ENCODE measurements at places on chromosomes 5 and 9.

GRCh38 chr5:76926329-76927105 is 26.3 kb upstream of the CRHBP start:
- no peak for DNase-seq

DNA sequence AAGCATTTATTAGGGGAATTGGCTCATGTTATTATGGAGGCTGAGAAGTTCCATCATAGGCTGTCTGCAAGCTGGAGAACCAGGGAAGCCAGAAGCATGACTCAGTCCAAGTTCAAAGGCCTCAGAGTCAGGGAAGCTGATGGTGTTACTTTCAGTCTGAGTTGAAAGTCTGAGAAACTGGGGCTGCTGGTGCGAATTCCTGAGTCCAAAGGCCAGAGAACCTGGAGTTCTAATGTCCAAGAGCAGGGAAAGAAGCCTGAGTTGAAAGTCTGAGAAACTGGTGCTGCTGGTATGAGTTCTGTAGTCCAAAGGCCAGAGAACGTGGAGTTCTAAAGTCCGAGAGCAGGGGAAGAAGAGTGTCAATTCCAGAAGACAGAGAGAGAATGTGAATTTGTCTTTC is 641.1 kb downstream of the ISL1 start:
- no peak for DNase-seq

DNA sequence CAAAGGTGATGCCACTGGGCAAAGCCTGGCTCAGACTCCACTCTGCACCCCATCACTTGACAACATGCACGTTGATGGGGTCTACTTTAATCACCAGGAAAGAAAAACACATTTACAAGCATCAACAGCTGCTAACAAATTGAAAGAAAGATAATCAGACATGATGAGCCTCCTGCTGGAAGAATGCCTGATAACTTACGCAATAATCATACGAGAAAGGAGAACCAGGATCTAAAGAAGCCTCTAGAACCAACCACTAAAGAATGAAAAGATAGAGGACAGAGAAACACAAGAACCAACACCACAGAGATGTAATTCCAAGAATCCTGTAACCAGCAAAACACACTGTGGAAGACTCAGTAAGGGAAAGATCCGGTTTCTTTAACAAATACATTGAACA is 120.3 kb upstream of the ICE1 start:
- DNase-seq: no peak

DNA sequence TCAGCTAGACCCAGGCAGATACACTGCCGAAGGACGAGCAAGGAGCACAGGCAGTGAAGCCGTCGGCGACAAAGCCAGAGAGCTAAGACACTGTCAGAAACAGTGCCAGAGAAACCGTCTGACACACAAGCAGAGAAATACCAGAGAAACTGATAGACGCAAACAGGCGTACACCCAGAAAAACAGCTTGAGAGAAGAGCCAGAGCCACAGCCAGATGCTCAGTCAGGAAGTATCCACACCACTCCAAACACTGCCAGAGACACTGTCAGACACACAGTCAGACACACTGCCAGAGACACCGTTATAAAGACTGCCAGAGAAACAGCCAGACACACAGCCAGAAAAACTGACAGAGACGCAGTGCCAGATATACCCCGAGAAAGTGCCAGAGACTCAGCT is 19.1 kb downstream of the CNTFR start:
- no peak for DNase-seq

DNA sequence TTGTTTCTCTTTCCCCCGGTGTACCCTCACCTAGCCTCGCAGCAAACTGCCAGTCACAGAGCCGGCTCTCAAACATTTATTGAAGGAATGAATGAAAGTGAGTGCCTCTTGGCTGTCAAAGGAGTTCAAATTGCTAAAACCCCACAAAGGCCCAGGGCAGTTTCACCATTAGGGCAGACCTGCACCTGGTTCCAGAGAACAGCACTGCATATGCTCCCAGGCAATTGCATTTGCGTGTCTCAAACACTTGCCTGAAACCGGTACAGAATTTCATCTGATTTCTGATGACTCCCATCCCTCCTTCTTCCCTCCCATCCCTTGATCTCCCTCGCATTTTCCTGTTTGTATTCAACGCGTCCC is 165.6 kb upstream of the ZNF462 start:
- no peak for DNase-seq

- no peak for DNase-seq
Measured at GRCh38 chr5:107557051-107557658, 113.6 kb downstream of the EFNA5 start.

- no peak for DNase-seq
Measured at GRCh38 chr9:69046723-69047122, 11.2 kb downstream of the FXN start.

GRCh38 chr5:96076451-96076850 is 114.8 kb upstream of the ELL2 start:
- DNase-seq: no peak

DNA sequence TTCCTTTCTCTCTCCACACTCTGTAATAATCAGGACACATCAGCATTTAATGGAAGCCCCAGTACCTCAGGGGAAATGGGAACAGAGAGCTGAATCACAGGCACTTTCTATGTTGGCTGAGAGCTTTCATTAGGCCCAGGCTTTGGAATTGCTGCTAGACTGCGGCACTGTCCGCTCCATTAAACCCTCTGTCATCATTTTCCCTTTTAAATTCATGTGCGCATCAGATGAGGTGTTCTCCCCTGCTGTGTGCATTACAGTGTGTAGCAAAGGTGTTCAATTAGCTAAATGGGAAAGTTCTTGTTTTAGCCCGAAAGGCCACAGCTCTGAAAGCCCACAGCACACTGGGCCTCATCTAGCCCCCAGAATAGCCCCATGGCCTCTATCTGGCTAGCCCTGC is 133.6 kb downstream of the SV2C start:
- DNase-seq: no peak

DNA sequence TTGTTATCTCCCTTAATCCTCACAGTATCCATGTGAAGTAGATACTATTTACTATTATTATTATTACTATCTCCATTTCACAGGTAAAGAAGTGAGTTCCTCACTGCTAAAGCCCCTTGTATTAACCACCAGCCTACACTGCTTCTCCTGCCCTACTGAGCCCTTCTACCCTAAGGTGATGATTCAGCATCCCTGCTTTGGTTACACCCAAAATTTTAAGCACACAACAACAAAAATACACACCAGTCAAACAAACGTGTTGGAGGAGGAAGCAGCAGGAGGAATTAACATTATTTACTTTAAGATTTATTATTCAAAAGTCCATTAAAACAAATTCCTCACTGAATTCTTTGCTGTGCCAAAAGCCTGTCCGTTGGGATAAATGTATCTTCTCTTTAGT is 370.2 kb upstream of the BRINP1 start:
- no peak for DNase-seq

DNA sequence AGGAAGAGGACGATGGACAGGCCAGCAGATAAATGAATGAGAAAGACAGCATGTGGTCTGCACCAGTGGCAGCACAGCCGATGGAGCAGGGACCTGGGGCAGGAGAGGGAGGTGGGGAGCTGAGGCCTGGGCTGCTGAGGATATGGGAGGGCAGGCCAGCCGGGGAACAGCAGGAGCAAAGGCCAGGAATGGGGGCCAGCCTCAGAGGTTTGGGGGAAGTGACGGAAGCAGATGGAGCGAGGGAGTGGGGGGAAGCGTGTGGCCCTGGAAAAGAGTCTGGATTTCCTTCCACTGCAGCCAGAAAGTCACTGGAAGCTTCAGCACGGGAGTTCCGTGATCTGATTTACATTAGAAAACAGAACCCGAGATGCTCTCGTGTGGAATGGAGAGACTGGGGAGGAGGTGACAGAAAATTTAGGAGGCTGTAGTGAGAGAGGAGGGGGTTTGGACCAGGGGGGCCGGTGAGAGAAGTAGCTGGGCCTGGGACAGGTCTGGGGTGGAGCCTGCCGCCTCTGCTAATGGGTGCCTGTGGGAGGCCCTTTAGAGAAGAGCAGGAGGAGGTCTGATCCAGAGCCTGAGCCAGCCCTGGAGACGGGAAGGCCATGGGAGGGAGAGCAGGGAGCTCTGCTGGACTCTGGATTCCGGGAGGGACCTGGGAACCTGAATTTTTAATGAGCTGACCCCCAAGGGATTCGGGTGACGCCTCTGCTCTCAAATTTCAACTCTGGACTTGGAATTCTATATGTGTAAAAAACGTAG is 65.4 kb downstream of the TSPAN17 start:
- no peak for DNase-seq

DNA sequence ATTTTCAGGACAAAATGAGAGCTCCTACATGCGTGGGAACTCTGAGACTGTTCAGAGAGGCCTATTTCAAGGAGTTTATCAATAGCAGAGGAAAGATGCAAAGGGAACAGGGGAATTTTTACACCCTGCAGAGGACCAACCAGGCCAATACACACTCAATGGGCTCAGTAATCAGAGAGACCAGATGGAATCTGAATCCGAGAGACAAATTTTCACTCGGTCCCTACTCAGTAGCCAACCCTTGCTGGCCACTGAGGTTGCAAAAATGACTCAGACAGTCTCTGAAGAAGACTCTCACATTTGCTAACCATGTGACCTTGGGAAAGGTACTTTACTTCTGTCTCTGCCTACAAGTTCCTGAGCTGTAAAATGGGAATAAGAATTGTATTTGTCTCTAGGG is 479.4 kb downstream of the CDK5RAP2 start:
- no peak for DNase-seq

DNA sequence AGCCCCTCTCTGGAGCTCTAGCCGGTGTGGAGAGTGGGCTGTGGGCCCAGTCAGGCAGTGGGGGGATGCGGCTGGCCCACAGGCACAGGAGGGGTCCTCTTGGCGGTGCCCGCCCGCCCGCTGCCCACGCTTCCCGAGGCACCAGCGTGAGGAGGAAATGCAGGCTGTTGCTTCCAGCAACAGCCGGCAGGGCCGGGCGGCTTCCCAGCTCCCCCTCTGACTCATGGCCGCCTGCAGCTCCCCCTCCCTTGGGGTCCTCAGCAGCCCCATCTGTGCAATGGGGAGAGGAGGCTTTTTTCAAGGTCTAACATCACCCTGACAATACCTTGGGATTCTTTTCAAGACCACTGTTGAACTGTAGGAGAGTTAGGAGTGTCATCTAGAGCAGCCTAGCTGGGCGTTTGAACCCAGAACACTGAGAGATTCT is 10.4 kb downstream of the CXXC5 start:
- DNase-seq: no peak

DNA sequence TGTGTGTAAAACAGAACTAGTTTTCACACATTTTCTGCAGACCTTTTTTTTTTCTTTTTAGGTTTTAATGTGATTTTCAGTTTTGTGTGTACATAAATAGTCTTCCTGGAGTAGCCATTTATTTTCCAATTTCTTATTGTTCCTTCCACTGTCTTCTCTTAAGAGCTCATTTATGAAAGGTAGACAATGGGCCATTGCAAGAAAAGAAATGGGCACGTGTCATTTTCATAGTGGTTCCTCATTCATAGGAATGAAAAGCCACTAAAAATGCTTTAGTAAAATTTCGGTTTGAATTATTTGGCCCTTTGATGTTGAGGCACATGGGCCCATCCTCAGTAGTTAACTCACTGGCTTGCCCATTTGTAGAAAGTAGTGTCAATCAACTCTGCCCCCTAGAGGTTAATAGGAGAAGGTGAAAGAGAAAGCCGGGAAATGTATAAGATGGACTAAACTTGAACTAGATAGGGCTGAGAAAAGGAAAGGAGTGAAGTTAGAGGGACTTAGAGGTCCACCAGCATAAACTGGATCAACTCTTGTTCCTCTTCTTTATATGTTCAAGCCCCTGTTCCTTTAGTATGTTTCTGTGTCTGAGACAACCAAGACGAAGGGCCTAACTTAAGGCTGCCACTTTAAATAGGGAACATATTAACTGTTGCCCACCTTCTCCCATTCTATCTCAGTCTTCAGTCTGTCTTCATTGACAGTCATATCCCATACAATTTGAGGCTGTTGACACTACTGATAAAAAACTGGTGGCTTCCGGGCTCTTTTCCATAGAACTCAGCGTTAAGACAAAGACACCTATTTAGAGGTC is 72.6 kb downstream of the SMARCA2 start:
- peak; percentile 22 for DNase-seq

DNA sequence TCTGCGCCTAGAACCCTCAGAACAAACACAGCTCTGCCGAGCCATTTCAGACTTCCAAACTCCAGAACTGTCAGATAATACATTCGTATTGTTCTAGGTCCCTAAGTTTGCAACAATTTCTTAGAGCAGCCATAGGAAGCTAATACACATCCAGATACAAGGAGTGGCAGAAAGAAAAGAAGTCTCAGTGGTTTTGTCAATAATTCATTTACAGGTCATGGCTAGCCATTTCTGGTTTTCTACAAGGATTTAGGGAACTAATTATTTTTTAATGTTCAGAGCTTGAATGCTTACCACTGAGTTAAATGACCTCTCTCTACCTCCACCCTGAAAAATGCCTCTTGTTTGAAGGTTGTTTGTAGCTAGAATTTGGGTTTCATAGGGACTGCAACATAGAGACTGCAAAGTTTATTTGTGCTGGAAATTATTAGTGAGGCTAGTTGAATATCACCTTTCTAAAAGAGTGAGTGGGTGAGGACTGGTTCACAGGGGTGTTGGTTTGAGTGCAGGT is 15.5 kb upstream of the ERMP1 start:
- no peak for DNase-seq

- no peak for DNase-seq
Measured at GRCh38 chr5:137703565-137703964, 32.3 kb downstream of the KLHL3 start.

DNA sequence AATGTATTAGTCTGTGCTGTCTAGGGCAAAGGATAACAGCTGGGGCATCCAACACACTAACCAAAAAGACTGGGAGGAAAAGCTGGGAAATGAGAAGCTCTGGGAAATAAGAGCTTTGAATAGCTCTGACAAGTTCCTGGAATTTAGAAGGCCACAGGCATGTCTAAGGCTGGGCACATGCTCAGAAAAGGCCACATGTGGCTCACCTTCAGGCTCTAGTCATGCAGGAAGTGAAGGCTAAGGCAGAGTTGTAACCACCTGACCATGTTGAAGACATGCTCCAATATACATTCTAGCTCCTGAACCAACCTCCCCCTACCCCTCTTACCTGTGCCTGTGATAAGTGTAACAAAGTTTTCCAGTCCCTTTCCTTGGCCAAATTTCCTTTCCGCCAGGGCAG is 31.7 kb downstream of the CLTA start:
- DNase-seq: no peak
